GM12878 (cell line): ENCODE measurements at places on chromosomes 2 and 18.

DNA sequence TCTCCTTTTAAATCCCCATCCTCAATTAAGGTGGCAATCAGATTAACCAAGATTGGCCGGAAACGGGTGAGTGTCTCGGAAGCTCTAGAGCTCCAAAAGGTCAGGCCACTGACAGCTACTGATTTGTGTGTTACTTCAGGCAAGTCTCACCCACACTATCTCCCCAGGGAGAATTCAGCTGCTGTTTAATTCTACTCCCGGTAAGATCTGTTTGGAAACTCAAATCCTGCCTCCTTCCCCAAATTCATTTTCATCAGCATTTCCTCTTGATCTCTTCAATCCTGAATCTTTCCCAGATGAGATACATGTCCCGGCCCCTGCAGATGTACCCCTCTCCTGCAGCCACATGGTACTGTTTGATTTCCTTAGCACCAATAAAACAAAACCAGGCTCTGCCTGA lies 34.9 kb downstream of the EFR3B start:
- DNase-seq: no peak

- no peak for DNase-seq
These were observed 16.8 kb downstream of the EVX2 start for GRCh38 chr2:176066645-176067588.

- DNase-seq: no peak
These were observed 38.6 kb upstream of the SNORC start for GRCh38 chr2:232831496-232831895.

GRCh38 chr2:169495310-169495928 lies 14.1 kb upstream of the KLHL41 start:
- no peak for DNase-seq

DNA sequence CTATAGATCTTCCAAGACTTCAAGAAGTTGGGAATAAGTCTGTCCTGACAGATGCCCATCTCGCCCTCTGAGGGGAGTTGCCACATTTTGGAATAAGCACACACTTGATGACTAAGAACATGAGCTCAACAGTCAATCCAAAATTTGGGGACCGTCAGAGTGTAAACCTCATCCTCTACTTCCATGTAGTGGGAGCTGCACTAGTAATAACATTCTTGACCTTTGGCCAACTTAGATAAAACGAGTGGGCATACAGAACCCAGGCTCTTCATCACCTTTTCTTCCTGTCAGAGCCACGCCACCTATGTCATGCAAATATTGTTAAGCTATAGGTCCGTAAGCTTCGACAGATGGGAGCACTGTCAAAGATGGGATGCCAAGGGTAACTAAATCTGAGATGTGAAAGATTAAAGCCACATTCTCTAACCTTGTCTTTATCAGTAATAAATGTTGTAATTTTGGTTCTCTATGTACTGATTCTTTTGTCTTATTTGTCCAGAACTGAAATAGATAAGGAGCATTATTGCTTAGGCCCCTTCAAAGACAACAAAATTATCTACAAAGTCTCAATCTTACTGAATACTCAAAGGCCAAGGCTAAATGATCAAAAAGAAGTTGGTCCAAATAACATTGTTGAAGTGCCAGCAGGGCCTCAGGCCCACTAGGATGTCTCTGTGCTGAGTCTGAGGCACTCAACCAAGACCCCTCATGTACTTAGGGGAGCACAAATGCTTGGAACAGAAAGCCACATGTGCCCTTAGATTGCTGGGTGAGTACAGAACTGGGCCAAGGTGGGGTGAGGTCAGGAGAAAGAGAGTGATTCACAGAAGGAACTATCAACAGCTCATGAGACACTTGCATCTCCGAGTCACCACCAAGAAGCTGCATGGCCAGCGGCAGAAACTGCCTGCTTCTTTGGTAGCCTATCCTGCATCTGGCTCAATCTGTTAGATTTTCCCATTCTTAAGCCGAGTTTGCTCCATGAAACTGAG lies 15.0 kb downstream of the CDH2 start:
- DNase-seq: no peak
